Hematopoietic multipotent progenitor cell (in vitro differentiated cells): ENCODE measurements at places on chromosomes 16 and 17. TPM values are rescaled to one million over a fixed set of nuclear protein-coding genes. Genes with fewer than 3 reads are reported as not detected.

Gene TUBG1
- total RNA-seq: 25.3 TPM

DNA sequence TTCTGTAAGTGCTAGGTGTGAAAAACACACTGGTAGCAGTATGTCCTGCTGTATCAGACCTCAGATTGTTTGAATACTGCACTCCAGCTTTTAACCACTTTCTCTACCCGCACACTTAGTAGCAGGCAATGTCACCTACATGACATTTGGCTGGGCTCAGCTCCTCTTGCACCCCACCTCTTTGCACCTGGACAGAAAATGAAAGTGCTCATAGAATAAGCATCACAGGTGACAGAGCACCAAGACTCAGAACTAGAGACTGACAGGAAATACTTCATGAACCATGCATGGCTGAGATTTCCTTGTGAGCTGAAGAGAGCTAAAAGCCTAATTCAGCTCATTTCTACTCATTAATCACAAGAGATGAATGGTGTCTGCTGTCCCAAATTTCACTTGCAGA lies 1014.2 kb upstream of the CDH8 start:
- no peak for DNase-seq

GRCh38 chr16:61544165-61544564 lies 492.1 kb downstream of the CDH8 start:
- DNase-seq: no peak

Gene TAC4
- not detected for total RNA-seq

DNA sequence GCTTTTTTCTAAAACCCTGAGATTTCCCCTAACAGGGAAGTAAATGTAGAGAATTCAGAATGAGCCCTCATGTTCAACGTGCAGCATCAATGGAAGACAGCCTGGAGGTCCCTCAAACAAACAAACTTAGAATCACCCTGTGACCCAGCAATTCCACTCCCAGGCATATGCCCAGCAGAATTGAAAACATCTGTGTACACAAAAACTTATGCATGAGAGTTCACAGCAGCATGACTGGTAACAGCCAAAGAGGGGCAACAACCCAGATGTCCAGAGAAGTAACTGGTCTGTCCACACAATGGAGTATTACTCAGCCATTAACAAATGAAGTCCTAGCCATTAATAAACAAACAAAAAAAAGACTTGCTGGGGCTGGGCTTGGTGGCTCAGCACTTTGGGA lies 252.7 kb downstream of the PARN start:
- no peak for DNase-seq

Gene EEF2KMT
- total RNA-seq: 10.0 TPM
